ENCODE measurements at places on chromosomes 2 and 18.
A peak's percentile ranks its signal among the peaks of the same experiment; 100 is the strongest.

DNA sequence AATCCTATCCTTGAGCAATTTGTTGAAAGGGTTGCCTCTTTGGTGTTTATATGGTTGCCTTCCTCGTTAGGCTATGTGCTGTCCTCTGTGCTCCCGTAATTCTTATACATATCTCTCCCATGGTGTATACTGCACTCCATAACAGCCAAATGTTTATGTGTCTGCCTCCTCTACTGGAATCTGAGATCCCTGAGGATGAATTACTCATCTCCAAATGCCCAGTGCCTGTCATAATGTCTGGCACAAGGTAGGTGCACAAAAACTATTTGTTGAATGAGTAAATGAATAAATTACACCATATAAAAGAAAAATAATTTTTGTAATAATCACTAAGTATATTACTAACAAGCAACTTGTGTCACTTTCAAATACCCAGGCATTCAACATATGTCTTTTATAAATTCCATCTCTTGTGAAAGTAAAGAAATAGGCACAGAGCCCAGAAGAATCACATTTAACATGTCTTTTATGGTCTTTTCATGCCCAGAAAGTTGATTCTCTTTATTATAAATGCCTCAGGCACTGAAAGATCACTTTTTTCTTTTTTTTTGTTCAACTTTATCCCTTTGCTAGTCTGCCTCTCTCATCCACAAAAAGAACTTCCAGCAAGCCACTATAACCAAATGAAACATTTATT is 164.9 kb downstream of the CCDC148 start:
- no peak for DNase-seq

GRCh38 chr2:109260886-109261700 is 132.1 kb downstream of the SH3RF3 start:
- DNase-seq, result no peak

DNA sequence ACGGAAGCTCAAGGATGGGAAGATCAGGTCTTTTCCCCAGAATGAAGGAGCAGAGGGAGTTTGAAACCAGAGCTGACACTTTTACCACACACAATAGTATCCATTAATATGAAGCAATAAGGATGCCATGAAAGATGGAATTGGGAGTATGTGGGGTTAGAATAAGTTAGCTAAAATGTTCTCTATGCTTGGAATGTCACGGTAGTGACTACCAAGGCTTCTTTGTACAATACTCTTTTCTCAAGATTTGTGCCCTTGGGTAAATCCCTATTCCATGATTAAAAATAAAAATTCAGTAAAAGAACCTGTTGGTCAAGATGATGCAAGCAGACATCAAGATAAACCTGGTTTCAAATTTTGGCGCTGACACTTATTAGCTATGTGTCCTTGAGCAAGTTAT is 75.0 kb downstream of the NRXN1 start:
- DNase-seq, result no peak

- DNase-seq, result no peak
These were observed 787.8 kb upstream of the LINC00305 start for GRCh38 chr18:64936671-64937070.

- no peak for DNase-seq
These were observed 118.5 kb downstream of the ATP9B start for GRCh38 chr18:79187532-79188277.

GRCh38 chr2:37230581-37230980 is 815 bp downstream of the CEBPZ start:
- DNase-seq, result no peak

DNA sequence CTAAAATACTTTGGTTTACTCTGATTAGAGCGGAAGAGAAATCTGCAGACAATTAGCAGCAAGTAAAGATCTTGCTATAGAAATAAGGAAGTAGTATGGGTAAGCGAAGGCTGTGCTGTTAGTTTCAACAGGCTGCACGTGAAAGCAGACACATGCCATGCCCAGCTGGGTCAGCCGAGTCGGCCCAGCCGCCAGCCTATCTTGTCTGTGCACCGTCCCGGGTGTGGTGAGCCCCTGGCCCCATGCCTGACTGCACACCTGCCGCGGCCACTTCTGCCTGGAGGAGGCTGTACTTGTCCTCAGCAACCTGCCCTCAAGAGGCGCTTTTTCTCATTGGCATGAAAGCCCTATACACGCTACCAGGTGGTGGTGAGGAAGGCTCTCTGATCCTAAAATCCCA is 185.5 kb downstream of the SEPTIN10 start:
- DNase-seq, result no peak

DNA sequence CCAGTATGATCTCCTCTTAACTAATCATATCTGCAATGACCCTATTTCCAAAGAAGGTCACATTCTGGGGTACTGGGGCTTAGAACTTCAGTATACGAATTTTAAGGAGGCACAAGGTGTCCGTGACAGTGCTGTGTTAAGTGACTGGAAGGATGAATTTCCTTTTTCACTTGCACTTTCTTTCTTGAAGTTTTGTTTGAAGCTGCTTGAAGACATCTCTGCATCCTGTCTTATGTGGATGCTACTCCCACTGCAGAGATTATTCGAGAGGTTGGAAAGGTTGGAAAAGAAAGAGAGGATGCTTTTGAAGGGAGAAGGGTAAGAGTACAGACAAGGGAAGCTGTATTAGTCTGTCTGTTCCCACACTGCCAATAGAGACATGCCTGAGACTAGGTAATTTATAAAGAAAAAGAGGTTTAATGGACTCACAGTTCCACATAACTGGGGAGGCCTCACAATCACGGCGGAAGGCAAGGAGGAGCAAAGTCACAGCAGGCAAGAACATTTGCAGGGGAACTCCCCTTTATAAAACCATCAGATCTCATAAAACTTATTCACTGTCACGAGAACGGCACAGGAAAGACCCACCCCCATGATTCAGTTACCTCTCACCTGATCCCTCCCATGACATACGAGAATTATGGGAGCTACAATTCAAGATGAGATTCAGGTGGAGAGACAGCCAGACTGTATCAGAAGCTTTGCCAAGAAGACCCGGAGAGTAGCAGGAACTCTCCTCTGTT is 3.6 kb upstream of the RNF144A start:
- peak; percentile 72 for DNase-seq

DNA sequence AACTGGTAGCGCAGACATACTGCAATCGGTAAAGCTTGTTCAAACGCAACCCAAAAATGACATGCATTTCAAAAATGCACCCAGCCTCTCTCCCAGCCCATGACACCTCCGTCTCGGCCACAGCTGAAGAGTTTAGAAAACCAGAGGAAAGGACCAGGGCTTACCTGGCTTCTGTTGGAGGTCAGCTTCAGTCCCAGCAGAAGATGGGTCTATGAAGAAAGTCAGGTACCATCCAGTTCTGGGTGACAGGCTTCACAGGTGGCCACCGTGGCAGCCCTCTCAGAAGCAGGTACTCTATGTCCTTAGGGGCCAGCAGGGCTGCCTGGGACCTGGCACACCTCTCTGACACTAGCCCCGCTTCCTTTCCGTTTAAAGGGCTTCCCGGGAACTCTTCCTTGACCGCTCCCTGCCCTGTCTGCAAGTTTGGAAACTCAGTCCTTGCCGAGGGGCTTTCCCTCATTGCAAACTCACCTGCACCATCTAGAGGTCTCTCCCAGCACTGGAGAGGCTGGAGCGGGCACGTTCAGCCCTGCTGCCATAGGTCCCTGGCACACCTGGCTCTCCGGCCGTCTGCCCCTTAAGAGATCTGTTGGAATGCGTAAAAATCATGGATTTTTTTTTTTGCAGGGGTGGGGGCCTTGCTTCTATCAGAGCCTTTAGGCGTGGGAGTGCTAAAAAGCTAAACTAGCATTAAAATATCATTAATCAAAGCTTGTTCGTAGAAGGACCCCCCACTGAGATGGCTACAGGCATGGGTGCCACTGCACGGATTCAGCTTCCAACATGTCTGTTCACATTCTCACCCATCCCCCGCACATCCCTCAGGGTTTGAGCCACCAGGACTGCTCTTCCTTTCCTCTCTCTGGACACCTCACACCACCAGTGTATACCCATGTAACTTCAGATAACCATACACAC is at the start of gene EDAR:
Gene EDAR, minus strand, starts transcription at position 425 of the 918 bp plus-strand sequence. CDS start 58,206 bp downstream, outside the sequence.
- DNase-seq, result peak; percentile 43

- no peak for DNase-seq
These were observed 37.0 kb upstream of the CRIM1 start for GRCh38 chr2:36318547-36318946.

- no peak for DNase-seq
These were observed 50.7 kb downstream of the LIPG start for GRCh38 chr18:49612515-49613033.

GRCh38 chr2:45714679-45715078 is 63.2 kb downstream of the PRKCE start:
- no peak for DNase-seq

- DNase-seq, result no peak
These were observed 140.3 kb upstream of the DLX2 start for GRCh38 chr2:172242961-172243360.

DNA sequence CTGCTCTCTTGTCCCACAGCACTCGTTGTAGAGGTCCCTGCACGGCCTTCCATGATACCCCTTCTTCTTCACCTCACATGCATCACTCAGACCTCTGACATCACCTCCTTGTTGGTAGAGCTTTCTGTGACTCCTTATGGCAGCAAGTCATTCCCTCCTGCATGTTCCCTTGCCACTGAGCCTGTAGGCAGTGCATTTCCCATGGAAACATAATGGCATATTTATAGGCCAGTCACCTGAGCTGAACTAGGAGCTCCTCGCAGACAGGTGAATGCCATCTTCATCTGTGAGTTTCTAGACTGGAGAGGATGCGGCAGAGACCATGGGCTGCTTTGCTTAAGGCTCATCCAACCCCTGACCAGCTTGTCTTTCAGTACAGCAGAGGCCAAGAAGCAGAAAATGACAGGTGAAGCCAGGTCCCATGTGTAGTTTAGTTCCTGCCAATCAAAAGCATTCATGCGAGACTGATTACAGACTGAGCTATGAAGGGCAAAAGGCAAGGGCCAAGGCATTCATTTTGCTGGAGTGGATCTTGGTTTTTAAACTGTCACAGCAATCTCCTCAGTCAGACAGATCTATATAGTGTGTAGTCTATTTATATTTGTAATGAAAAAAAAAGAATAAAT is 59.4 kb upstream of the NEDD4L start:
- DNase-seq, result no peak

DNA sequence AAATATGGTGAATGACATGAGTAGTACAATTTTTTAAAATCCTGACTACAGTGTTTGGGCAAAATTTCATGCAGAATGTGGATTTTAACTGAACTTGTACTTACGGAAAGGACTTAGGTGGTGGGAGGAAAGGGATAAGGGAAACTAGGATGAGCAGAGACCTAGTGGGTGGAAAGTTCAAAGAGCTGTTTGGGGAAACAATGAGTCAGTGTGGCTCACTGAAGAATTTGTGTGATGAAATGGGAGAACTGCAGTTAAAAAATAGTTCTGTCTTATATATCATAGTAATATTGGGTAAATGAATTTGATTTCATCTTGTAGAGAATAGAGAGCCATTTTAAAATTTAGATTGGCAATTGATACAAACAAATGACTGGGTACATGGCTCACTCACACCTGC is 220.1 kb upstream of the CTAGE1 start:
- no peak for DNase-seq

- no peak for DNase-seq
These were observed 144.1 kb downstream of the MYO1B start for GRCh38 chr2:191389288-191389687.

DNA sequence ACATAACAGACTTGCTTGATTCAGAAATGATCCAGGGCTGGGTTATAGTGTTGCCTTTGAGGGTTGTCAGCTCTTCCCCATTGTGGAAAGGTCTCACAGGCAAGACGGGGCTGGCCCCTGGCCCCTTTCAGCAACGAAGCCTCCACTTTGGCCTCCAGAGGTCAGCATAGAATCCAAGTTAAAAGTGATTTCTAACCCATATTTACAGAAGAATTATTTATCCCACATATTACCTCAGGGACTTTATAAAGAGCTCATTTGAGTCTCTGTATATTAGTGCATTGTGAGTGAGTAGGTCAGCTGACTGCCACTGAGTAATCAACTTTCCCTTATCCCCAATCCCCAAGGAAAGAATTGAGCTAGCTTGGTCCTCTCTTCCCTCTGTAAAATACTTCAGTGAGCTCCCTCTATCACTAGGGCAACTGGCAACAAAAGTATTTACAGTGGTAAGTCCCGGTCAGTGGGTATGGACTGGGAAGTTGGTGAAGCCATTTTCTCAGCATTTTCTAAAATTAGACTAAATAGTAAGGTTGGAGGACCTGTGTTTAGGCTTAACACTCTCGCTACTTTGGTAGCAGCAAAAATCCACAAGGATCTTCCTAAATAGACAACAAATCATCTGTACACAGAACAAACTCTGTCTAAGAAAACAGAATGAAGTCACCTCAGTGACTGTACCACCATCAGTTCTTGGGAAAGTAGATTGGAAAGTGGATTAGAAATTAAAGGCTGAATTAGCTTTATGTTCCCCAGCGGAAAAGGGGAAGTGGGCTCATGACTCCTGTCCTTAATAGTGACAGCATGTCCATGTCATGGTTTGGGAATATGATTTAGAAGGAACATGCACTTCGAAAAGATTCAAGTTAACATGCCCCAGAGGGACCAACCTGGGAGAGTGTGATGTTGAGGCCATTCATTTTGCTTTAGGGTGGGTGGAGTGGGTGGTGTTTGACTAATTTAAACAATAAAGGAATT is 171.0 kb upstream of the SIX3 start:
- DNase-seq, result no peak

DNA sequence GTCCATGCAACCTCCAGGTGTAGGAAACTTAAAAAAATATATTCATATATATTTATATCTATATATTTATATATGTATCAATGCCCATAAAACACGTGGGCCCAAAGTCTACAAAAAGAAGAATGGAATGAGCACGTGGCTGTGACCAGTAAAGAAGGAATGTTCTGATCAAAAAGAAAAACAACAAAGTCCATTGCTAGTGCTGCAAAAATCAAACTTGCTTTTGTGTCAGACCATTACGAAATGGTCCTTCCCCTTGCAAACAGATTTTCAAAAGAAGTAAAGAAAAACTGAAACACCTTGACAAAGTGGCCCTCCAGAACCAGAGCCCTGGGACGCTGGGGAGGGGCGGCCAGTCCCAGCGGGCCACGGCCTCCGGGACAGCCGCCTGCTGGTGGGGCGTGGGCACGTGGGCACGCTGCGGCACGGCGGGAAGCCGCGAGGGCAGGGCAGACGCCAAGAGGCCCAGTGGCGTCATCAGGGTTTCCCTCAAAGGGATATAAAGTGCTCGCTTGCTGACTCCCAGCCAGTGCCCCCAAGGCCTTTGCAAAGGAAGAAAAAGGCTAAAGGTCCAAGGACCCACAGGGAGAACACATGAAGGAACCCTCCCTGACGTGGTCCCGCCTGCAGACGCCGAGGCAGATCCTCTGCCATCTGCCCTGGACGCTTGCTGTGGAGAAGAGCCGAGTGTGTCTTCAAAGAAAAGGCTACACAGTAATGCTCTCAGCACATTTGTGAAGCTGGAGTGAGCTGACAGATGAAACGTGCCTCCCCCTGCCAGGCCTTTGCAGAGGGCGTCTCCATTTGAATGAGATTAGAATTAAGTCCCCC is 201.8 kb downstream of the TWIST2 start:
- DNase-seq, result no peak

- no peak for DNase-seq
These were observed 47.6 kb downstream of the STK17B start for GRCh38 chr2:196123679-196124373.

- DNase-seq, result no peak
These were observed 83.9 kb downstream of the SH3YL1 start for GRCh38 chr2:179886-180285.
